ENCODE measurements at places on chromosomes 3 and 15. TPM values are rescaled to one million over a fixed set of nuclear protein-coding genes. Genes with fewer than 3 reads are reported as not detected.

ACP3 gene
- total RNA-seq: 2.1 TPM

CD86 gene
- total RNA-seq: 10.5 TPM

BOC gene
- total RNA-seq: 20.5 TPM

RHOV gene
- 0.63 TPM for total RNA-seq

SETMAR gene
- 21.9 TPM for total RNA-seq

DNASE1L3 gene
- total RNA-seq: 2.3 TPM

IL20RB gene
- total RNA-seq: 0.66 TPM

SLTM gene
- total RNA-seq: 67.1 TPM

TJP1 gene
- 105 TPM for total RNA-seq

DNA sequence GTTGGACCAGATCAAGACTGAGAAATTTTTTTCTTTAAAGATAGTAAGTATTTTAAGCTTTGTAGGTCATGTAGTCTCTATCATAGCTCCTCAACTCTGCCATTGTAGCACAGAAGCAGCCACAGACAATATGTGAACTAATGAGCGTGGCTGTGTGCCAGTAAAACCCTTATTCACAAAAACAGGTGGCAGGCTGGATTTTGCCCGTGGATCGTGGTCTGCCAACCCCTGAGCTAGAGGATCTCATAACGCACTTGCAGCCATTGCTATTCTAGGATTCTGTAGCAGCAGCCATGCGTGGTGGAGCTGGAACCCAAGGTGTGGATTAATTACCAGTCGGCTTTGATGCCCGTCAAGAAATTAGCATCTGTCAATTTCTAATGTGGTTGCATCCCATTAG lies 68.7 kb upstream of the PLXNA1 start:
- DNase-seq: no peak

- DNase-seq: no peak
Measured at GRCh38 chr15:96690733-96691132, 360.2 kb downstream of the NR2F2 start.

GRCh38 chr3:31094048-31094447 lies 199.6 kb upstream of the GADL1 start:
- no peak for DNase-seq

GRCh38 chr15:58296276-58296675 lies 135.5 kb upstream of the LIPC start:
- no peak for DNase-seq

DNA sequence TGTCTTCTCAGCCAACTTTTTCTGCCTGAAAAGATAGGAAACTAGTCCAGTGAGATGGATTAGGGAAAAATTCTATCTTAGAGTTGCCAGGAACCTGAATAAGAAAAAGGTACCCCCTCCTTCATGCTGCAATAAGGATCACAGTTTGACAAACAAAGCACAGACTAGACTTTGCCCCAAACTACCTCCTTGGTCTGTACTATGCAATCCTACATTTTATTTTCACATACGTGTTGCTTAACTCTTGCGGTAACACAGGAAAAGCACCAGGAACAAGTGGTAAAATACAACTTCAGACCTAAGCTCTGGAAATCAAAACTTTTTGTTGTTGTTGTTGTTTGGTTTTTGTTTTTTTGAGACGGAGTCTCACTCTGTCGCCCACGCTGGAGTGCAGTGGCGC lies 11.3 kb upstream of the IL12A start:
- no peak for DNase-seq

- no peak for DNase-seq
Measured at GRCh38 chr3:111956449-111956848, 22.4 kb upstream of the ABHD10 start.

GRCh38 chr15:64490598-64491259 lies 30.4 kb downstream of the ZNF609 start:
- no peak for DNase-seq

GRCh38 chr3:51716805-51717204 lies 9.9 kb downstream of the GRM2 start:
- no peak for DNase-seq

DNA sequence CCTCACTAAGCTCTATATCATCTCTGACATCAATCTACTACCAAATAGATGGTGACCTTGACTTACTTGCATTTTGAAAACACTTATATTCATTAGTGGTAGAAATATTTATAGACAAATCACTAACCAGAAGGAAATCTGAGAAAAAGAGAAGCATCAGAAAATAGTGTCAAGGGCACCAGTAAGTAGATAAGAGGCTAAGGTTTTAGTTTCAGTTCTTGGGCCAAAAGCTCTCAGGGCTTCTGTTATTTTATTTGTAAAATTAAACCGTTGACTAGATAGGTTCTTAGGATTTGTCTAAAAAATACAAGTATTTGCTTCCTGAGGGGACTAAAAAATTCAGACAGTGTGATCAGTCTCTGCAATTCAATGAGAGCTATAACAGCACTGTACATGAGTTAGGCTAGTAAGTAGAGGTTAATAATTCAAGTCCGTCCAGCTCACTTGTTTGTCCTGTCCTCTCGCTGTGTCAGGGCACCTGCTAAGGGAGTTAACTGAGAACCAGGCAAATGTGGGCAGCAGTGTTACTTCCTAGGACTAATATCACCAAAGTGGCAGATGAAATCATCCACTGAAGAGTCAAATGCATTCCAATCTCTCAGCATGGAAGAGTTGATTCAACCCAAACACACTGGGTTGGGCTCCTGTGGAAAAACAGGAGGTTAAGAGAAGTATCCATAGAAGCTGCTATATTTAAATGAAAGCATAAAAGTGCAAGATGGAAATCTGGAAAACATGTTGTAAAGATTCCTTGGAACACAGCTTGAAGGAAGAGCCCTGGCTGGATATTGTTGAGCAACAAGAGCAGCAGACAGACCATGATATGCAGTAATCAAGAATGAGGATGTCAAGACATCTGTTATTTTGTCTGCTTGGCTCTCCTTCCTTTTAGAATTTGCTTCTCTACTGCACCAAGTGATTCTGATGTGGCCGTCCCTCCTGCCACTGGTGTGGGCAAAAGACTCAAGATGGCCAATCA lies 134.9 kb upstream of the ZBTB20 start:
- no peak for DNase-seq

DNA sequence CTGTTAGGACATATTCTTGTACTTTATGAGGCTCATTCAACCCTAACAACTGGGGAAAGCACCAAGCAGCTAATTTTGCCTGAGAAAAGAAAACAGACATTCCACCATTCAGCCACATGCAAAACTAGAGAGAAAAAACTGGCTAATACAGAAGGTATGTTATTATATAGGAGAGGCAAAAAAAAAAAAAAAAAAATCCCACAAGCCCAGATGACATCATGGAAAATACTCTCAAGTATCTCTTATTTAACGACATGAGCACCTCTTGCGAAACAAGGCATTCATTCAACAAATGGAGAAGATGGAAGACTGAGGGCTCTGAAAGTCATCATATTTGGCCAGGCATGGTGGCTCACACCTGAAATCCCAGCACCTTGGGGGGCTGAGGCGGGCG lies 61.5 kb downstream of the PRICKLE2 start:
- no peak for DNase-seq

DNA sequence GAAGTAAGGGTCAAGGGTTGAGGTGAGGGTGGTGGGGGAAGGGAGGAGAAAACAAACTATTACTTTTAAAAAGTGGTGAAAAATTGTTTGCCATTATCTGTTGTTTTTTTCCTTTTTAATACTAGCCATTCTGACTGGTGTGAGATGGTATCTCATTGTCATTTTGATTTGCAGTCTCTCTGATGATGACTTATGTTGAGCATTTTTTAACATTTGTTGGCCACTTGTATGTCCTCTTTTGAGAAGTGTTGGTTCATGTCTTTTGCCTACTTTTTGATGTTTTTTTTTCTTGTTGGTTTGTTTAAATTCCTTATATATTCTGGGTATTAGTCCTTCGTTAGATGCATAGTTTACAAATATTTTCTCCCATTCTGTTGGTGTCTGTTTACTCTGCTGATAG lies 185.9 kb upstream of the ANKRD28 start:
- no peak for DNase-seq

DNA sequence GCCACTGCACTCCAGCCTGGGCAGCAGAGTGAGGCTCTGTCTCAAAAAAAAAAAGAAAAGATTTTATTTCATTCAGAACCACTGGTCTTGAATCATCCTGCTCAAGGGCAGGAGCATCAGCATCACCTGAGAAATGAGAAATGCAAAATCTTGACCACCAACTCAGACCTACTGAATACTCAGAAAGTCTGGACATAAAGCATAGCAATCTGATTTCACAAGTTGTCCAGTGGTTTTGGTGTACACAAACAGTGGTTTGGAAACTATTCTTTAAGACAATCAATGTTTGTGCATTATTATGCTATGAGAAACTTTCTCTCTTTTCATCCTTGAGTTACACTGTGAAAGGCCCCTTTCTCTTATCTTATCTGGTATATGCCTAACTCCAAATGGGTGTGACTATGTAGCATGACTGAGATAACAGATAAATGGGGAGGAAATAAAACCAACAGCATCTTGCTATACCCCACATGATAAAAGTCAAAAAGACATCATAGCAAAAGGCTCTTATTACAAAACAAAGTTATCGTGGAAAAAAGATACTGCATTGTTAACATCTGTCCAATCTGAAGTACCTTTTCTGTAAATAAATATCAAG lies 174.2 kb upstream of the STT3B start:
- no peak for DNase-seq

- no peak for DNase-seq
Measured at GRCh38 chr15:33975022-33975565, 6.8 kb downstream of the CHRM5 start.

- DNase-seq: no peak
Measured at GRCh38 chr15:31347067-31347975, 20.7 kb downstream of the KLF13 start.

DNA sequence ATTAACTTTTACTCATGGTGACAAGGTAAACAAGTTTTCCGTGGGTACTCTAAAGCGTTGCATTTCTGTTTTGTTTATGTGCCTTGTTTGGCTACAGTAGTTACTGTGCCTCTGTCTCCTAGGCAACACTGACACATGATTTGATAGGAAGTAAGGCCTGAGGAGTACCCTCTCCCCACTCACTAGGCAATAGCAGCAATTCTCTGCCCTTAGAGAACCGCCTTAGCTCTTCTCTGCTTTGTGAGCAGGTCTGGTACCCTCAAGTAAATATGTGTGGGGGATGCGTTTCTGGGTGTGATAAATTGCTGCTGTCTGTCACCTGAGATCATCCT lies at the start of gene IL5RA:
Gene IL5RA, minus strand, starts transcription at position 76 of the 332 bp plus-strand sequence. CDS start 5,390 bp downstream, outside the sequence.
- no peak for DNase-seq

GRCh38 chr3:51670053-51670822 lies 814 bp upstream of the TEX264 start:
- DNase-seq: no peak

DNA sequence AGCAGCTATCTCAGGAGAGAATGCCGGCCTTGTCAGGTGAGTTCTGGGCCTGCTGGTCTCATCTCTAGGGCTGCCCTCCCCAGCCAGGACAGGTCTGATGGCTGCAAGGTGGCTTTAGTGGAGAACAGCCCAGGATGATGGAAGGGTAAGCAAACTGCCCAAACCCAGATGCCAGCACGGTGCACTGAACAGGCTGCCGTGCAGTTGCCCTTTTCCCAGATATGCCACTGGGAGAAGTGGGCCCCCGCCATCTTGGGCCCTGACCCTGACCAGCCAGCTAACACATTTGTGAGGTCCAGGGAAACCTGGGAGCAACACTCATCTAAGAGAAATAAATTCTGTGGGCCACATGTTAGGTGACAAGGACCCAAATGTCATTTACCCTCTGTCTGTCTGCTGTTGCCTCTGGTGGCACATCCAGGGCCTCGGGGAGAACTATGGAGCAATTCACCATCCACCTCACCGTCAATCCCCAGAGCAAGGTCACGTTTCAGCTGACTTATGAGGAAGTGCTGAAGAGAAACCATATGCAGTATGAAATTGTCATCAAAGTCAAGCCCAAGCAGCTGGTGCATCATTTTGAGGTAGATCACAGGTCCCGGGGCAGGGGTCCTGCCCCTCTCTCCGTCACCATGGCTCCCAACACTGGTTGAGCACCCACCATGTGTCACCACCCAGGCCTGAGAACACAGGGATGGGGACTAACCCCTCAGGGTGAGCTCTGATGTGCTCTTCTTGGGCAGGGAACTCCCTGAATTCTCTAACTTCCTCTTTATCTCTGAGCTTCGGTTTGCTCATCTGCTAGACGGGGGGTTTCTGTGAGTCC lies 1.8 kb downstream of the ITIH1 start:
- DNase-seq: no peak

GRCh38 chr3:112097378-112097777 lies 11.2 kb downstream of the C3orf52 start:
- peak; percentile 78 for DNase-seq

DNA sequence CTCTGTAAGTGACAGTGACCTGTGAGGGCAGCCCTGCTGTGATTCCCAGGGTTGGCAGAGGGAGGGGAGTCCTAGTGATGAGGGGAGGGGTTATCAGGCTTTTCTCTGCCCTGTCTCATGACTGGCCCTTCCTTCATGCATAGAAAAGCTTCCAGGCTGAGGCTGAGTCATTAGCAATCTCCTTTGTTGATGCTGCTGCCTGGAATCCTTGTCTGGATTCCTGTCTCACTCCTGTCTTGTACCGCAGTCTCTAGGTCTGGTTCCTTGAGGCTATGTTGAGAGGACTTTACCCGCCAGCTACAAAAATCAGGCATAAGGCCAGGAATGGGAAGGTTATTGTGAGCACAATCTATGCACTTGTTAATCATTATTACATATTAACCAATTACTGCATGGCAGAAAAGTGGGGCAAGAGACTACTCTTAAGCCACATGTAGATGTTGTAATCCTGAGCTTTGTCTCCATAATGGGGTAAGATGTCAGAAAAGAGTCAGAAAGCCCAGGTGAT lies 7.2 kb downstream of the KLHL6 start:
- DNase-seq: peak; percentile 88

DNA sequence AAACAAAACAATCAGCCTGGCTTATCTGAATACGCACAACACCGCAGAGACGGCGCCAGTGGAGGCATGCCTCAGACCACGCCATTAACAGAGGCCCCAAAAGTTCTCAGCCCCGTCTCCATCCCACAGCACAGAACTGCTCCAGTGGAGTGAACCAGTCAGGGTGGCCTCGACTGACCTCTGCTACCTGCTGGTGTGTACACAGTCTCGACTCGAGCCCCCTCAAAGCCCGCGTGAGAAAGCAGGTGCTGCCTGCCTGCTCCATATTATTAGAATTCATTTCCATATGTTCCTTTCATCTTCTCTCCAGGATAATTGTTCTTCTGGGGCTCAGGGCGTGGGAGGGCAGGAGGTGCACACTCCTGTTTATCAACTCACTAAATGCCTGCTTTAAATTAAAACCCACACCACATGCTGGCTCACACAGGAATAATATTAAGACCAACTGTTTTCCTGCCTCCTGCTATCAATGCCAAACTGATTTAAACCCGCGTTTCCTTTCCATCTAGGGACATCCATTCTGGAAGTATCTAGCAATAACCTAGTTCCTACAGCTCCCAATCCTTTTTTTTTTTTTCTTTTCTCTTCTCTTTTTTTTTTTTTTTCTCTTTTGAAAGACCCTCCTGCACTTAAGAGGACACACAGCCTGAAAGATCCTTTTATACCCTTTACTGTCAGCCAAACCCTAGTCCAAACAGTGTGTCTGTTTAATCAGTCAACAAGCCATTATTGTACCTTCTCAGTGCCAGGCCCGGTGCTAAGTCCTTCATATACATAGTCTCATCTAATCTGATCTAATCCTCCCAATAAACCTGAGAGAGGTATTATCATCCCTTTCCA lies 101.2 kb downstream of the TLE3 start:
- no peak for DNase-seq

GRCh38 chr15:29593111-29593510 lies 229.2 kb downstream of the TJP1 start:
- no peak for DNase-seq

Data from mucosa of gallbladder (tissue), 1 donor.